ENCODE measurements at places on chromosomes 16 and 17. TPM values are rescaled to one million over a fixed set of nuclear protein-coding genes. Genes with fewer than 3 reads are reported as not detected.

GRCh38 chr17:43661699-43662412 lies at the start of gene MEOX1:
TSS of gene MEOX1 (minus strand) at chr17:43661922. CDS start at chr17:43661534, 388 bp downstream.
- no peak for DNase-seq

- peak; percentile 98 for DNase-seq
Measured at GRCh38 chr17:79728169-79728907, 2.4 kb upstream of the ENPP7 start.

DNA sequence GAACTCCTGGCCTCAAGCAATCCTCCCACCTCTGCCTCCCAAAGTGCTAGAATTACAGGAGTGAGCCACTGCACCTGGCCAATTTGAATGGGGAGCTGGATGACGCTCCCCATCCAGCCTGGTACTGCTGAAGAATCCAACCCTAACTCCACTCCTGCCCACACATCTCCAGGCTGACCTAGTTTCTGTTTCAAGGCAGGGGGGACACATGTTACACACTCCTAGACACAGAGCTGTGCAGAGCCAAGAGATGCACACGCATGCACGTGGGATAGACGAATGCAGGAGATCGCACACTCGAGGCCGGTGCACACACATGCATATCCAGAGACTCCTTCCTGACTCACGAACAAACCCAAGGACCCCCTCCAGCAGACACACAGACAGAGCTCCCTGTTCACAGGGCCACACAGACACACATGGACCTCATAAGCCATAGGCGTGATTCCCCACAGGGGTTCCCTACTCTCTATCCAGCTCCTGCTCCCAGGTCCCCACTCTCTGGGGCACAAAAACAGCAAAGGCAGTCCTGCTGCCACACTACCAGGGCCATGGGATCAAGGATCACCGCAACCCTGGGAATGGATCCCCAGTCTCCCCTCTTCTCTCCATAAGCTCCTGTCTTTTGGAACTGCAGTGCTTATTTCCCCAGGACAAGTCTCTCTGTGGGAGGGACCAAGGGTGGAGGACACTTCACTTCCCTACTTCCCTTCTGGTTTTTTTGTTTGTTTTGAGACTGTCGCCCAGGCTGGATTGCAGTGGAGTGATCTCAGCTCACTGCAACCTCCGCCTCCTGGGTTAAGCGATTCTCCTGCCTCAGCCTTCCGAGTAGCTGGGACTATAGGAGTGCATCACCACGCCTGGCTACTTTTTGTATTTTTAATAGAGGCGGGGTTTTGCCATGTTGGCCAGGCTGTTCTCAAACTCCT lies 14.4 kb downstream of the EPOP start:
- DNase-seq: no peak

GRCh38 chr17:42087736-42088705 lies 10.3 kb downstream of the ZNF385C start:
- no peak for DNase-seq

- DNase-seq: no peak
Measured at GRCh38 chr17:59046192-59046591, 60.5 kb downstream of the TRIM37 start.

DNA sequence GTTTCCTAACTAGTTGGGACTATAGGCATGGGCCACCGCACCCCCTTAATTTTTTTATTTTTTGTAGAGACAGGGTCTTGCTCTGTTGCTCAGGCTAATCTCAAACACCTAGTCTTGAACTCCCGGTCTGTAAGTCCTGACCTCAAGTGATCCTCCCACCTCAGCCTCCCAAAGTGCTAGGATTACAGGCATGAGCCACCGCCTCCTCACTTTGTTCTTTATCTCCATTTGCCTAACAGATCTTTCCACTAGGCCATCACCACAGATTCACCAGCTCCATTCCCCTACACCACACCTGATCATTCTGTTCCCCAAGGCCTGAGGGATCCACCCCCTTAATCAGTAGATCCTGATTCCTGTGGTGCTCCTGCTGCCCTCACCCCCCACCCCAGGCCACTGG lies 7.6 kb upstream of the ZNF629 start:
- DNase-seq: no peak

DNA sequence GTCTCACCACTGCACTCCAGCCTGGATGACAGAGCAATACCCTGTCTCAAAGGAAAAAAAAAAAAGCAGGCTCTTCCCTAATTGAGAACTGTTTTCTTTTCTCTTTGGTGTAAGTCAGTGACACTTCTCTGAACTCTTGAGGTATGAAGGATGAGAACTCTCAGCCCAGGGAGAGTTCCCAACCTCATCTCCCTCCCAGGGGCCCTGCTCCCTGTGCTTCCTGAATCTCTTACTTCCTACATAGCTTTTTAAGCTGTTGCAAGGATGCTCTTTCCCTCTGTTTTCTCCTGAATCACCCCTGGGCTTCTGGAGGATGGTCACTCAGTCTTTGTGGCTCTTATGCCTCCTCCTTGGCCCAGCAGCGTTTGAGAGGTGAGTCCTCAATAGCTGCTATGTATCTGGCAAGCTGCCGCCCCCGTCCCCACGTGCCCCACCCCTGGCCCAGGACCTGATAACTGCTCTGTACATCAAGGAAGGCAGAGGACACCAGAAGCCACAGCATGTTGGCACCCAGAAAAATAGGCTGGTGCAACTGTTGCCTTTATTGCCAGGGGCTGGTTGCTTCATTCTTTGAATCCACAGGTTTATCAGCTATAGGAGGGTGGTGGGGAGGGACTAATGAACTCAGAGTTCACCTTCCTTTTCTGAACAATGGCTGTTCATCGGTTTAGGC lies 24.0 kb downstream of the IGF2BP1 start:
- no peak for DNase-seq

DNA sequence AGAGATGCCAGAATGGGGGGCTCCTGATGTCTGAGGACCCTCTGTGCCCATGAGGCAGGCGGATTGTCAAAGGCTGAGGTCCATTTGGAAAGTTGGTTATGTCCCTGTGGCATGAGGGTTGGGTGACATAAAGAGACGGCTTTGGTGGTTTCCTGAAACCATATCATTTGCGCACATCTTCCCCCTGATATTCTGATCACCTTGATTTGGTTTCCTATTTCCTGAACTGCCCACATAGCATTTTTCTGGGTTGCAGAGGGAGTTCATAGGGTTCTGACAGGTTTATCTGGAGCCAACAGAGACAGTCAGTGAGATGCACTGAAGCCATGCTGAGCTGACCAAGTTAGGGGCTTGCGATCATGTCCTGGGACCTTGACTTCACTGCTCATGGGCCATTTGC lies 15.7 kb upstream of the RNF222 start:
- no peak for DNase-seq

DNA sequence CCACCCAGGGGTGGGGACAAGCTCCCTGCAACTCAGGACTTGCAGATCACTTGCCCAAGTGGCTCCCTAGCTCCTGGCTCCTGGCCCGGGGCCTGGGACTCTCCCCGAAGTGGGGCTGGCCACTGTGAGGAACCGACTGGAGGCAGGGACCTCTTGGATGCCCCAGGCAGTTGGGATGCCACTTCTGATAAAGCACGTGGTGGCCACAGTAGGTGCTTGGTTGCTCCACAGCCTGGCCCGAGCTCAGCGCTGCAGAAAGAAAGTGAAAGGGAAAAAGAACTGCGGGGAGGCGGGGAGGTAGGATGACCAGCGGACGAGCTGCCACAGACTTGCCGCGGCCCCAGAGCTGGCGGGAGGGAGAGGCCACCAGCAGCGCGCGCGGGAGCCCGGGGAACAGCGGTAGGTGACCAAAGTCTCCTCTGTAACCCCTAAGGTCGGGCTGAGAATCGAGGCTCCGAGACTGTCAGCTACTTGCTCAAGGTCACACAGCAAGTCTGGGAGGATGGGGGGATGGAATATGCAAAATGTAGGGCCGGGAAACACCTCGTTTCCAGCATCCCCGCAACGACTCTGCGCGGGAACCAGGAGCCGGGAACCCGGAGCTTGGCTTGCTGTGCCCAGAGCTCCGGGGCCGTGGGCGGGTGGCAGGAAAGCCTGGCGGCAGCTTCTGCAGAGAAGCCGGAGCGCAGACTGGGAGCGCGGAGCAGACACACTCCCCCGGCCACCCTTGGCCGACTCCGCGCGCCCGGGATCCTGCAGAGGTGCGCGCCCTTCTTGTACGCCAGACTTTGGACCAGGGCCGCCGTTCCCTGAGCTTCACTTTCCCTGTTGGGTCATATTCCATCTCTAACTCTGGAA lies 1.9 kb downstream of the CIITA start:
- DNase-seq: no peak

DNA sequence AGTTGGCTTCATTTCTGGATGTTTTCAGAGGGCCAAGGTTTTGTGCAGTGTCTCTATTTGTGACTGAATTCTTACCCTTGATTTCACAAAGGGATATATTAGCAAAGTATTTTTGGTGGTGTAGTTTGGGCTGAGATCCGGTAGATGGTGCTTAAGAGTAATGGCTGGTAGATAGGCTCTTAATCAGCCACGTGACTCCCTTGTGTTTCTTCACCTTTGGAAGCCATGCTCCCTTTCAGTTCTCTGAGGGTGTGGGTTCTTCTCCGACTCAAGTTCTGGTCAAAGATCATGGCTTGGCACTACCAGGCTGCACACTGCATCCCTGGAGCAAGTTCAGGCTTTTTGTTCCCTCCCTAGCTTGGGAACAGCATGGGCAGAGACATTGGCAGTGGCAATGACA lies 887.3 kb downstream of the CDH8 start:
- DNase-seq: no peak

DNA sequence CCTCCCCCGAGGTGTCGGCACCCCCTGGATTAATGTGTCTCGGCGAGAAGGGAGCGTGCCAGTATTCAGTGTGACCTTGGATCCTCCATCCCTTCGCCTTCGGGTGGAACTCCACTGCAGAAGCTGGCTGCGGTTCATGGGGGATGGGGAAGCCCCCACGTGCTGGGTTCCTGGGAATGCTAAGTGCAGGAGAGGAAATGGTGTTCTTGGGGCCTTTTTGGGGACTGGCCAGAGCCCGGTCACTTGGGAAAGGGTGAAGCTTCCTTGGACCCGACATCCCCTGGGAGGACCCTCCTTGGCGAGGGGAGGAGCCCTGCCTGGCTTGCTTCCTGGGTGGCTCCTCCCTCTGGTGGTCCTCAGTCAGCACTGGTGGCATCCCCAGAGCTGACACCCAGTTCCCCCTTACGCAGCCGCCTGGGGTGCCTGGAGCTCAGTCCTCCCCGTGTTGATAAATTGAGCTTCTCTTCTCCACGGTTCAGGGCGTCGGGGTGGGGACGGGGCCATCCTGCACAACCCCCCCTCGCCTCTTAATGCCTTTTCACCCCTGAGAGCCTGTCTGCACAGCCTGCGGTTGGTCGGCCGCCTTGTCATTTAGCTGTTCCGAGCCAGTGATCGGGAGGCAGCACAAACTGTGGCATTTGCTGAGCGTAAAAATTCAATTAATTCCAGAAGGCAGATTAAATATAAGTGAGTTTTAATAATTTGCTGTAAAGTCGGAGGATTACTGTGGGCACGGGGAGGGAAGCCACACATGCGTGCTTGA lies 30.7 kb upstream of the GSE1 start:
- DNase-seq: no peak

DNA sequence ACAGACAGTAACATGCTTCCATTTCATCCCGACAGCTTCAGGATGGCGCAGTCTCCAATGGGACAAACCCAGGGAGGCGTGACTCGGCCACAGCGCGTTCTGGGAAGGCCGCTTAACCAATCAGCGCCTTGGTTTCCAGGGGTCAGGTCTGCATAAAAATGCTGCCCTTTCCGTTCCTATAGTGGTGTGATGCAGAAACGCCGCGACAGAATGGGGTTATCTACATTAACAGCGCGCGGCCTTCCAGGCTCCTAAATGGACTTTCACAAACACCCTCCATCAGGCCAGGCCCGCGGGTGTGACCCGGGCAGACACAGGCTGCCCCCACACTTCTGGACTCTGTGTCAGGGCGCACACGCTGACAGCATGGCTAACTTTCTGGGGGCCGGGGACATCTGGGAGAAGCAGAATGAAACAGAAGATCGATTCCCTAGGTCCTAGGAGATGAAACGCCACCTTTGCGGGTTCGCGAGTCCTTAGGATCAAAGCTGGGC lies 792 bp downstream of the TMEM231 start:
- DNase-seq: no peak

GRCh38 chr17:31074772-31075555 lies 19.8 kb upstream of the NF1 start:
- DNase-seq: no peak

DNA sequence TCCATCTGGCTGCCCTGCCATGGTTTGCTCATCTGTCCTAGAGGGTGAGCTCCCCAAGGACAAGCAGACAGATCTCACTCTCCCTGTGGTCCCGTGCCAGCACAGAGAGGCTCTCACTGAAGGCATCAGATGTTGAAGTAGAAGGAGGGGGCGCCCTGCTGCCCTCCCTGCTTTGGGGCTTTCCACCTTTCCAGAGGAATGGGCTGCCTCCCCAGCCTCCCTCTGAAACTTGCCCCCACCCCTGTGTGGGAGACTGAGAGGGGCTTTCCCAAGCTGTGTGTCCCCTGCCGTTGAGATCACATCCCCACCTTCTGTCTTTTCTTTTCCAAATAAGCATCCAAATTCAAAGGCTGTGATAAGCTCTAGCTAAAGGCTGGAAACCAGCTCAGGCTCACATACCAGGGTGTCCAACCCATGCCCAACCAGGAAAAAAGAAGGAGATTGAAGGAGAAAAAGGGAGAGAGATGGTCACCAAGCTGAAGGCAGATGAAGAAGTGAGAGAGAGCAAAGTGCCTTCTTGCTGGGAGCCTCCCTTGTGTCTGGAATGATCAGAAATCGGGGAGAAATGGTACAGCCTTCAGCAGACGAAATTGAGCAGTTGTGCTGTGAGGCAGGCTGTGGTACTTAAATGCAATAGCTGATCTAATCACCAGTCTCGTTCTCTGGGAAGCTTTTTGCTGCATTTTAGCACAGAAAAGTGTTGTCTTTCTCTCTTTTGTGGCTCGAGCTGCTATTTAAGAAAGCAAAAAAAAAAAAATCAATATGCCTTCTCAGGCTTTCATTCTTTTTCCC lies 145.9 kb upstream of the LHX1 start:
- no peak for DNase-seq

DNA sequence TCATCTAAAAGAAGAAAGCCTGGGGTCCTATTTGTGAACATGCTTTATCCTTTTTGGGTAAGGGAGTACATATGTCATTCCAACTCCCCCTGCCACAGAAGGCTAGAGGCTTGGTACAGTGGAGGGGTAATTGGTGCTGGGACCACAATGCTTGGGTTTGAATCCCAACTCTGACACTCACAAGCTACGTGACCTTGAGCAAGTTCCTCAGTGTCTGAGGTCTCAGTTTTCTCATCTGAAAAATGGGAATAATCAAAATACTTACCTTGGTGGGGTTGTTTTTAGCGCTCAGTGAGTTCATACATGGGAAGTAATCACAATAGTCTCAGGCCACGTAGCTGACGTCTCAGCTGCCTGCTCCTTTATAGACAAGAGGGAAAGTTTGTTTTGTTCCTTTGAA lies 150.8 kb downstream of the CPPED1 start:
- DNase-seq: no peak

GRCh38 chr16:35559911-35560636 lies 2100.7 kb downstream of the TP53TG3F start:
- DNase-seq: no peak

KRT24 gene
- 0.42 TPM for total RNA-seq

KCNJ2 gene
- 7.1 TPM for total RNA-seq

MYO15B gene
- total RNA-seq: 34.5 TPM

EPOP gene
- total RNA-seq: 2.8 TPM

LRRC36 gene
- not detected for total RNA-seq

CACNA1H gene
- 273 TPM for total RNA-seq

PAQR4 gene
- 4.9 TPM for total RNA-seq

ZNF276 gene
- 16.1 TPM for total RNA-seq

RARA gene
- 52.0 TPM for total RNA-seq
